Activated CD4-positive, CD25-positive, alpha-beta regulatory T cell treated with anti-CD3 and anti-CD28 coated beads, Interleukin-2, amount 50 U/mL, for 24 hours (primary cell): ENCODE measurements at places on chromosomes 6 and 20.

- no peak for ATAC-seq
Measured at GRCh38 chr6:82775981-82776380, 289.7 kb downstream of the UBE3D start.

DNA sequence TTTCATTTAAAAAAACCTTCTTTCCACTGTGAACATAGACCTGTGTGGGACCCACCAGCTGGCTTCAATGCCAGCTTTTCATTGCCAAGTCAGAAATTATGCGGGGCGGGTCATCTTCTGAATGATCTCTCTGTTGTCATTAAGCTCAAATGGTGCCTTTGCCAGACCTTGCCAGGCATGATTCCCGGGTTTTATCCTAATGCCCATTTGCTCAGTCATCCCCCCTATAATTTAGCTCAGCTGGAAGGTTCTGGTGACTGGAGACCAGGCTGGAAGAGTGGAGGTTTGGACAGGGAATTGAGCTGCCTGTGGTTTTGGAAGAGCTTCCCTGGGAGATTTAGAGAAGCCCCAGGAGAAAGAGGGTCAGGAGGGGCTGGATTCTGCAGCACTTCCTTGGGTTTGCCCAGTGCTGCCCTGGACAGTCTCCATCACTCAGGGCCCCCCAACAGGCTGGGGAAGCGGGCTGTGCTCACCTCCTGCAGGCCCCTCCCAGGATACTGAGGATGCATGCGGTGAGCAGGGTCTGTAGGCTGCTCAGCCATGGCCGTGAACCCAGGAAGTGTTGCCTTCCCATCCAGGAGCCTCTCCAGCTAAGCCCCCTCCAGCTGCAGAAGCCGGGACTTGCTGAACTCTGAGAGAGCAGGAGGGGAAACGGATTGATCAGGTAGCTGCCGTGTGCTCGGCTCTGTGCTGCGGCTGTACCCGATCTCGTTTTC lies 273.0 kb downstream of the CDH4 start:
- no peak for ATAC-seq

- no peak for ATAC-seq
Measured at GRCh38 chr20:63923651-63924050, 28.7 kb downstream of the DNAJC5 start.

DNA sequence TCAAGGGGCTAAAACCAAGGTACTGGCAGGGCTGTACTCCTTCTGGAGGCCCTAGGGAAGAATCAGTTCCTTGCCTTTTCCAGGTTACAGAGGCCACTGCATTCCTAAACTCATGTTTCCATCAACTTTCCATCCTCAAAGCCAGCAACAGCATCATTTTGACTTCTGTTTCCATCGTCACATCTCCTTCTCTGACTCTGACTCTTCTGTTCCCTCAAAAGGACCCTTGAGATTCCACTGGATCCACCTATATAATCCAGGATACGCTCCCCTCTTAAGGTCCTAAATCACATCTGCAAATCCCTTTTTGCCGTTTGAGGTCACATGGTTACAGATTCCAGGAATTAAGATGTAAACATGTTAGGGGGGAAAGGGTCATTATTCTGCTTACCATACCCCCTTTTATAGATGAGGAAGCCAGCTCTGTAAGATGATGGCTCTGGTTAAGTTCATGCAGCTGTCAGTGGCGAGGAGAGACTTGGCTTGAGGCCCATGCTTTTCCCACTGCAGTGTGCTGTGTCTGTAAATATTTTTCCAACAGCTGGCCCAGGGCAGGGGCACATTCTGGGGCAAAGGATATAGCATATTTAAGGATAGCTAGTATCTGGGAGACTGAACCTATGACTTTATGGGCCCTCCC lies 114.6 kb downstream of the TNFRSF21 start:
- ATAC-seq: no peak

DNA sequence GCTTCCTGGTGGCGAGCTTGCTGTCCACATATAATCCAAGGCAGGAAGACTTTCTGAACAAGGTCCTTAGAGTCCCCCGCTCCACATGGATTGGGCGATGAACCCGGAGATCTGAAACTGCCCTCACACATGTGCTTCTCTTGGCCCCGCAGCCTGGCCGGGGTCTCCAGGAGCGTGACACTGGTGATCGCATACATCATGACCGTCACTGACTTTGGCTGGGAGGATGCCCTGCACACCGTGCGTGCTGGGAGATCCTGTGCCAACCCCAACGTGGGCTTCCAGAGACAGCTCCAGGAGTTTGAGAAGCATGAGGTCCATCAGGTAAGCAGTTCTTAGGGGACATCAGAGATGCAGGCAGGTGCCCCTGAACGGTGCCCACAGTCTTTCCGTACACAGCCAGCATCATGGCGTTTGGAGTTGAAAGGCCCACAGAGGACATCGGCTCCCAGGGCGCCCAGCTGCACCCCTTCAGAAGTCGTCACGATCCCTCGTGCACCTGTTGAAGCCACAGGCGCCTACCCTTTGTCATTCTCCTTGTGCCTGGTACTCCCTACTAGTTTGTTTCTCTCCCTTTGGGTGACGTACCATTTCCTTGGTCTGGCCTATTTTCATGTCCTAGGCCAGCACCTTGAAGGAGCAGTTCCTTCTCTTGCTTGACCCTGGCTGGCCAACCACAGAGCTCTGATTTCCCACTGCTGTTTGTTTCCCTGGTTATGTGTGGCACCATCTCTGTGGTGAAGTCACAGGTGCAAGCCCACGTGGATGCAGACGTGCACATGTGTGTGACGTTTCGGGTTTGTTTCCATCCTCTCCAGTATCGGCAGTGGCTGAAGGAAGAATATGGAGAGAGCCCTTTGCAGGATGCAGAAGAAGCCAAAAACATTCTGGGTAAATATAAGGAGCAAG lies 43.3 kb upstream of the IRF4 start:
- ATAC-seq: no peak

DNA sequence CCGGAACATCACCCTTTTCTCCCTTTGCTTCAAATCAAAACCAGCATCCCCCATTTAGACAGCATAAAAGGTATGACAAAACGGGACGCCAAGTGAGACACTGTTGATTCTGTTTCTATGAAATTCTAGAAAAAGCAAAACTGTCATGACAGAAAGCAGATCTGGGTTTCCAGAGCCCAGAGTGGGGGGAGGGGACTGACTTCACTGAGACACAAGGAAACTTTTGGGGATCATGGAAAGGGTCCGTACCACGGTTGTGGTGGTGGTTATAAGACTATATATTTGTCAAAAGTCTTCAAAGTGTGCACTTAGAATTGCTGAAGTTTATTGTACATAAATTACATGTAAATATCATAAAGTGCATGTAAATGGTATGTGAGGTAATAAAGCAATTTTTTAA lies 82.6 kb downstream of the SLC22A3 start:
- no peak for ATAC-seq

DNA sequence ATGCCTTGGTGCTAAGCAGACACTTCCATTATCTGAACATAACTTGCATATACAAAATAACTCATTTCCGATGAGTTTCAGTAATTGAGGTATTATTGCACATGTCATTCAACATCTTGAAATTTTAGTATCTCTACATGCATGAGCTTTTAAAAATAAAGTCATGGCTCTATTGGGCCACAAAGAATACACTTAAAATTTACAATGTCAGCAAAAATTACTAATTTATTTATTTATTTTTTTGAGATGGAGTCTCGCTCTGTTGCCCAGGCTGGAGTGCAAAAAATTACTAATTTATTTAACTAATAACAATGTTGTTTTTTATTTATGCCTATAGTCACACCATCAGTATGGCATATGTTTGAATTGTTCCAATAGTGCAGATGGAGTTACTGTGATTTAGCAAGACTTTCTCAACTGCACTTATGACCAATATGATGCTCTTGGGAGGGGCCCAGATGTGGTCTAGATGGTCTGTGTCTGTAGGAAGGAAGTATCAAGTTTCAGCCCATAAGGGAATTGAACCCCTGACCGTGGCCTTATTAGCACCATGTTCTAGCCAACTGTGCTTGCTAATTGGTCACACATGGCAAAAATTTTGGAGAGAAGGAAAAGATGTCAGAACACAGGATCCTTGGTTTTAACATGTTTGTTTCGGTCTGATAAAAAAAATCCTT lies 370.7 kb upstream of the TSHZ2 start:
- no peak for ATAC-seq

- no peak for ATAC-seq
Measured at GRCh38 chr20:21397341-21398108, at the start of gene NKX2-4. Gene NKX2-4, minus strand, starts transcription at chr20:21397526. Its CDS starts 127 bp downstream, at chr20:21397399.

DNA sequence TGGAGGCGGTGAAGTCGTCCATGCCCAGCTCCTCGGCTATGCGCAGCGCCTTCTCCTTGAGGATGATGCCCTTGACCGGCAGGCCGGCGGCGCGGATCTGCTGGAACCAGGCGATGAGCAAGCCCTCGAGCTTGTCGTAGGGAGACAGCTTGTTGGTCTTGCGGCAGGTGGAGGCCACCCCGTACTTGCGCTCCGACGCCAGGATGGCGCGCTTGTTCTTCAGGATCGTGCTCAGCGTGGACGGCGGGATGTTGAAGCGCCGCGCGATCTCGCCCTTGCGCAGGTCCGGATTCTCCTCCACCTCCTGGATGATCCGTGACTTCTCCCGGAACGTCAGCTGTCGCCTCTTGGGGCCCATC lies 435 bp downstream of the CENPB start:
- peak; percentile 27 for ATAC-seq

DNA sequence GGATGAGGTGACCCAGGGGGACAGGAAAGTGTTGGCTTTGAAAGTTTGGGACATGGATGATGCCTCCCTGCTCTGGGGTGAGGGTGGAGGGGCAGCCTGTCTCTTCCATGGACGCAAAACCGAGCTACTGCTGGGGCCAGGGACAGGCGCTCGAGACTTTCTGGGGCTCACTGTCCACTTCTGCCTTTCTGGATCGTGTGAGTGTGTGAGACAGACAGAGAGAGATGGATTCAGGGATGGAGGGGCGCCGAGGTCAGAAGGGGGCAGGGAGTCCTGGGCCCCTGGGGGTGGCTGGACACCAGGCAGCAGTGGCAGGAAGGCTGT lies 78.0 kb upstream of the GATA5 start:
- ATAC-seq: no peak

DNA sequence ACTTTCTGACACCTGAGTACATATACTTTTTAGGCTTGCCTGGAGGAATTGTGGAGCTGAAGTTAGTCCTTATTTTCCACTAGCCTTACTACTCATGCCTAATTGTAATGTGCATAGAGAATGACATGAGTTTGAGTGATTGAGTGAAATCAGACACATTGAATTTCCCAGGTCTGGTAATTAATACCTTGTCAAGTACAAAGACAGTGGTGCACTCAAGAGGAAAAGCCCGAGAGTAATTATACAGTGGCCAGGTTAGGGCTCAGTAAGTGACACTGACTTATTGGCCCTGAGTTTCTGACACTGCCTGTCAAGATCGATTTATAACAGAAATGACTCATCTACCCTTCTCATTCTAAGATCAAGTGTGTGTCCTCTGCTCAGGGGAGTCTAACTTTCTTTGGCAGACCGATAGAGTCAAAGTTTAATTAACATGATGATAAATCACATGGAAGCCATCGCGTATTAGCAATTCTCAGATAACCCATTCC lies 288.3 kb downstream of the TPBG start:
- no peak for ATAC-seq

DNA sequence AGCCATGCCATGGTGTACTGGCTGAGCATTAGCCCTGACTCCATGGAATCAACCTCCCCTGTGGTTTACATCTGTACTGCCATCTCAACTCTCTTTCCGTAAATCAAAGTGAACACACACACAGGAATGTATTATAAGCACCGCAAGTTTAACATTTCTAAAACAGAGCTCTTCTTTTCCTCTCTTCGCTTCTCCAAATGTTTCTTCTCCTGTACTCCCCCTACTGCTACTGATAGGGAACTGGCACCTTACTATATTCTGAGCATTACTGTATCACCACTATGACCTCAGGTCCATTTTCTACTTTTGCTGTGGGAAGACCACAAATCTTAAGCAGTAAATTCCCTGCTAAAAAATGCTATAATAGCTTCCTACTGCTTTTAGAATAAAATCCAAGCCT lies 101.2 kb downstream of the NUS1 start:
- no peak for ATAC-seq

GRCh38 chr6:1396952-1397868 lies 7.8 kb downstream of the FOXF2 start:
- peak; percentile 71 for ATAC-seq

- ATAC-seq: no peak
Measured at GRCh38 chr6:45922728-45923351, 92.8 kb downstream of the CLIC5 start.

GRCh38 chr20:32681175-32682084 lies 7.7 kb upstream of the C20orf203 start:
- ATAC-seq: no peak

GRCh38 chr6:119096721-119097565 lies 18.5 kb upstream of the FAM184A start:
- ATAC-seq: no peak

DNA sequence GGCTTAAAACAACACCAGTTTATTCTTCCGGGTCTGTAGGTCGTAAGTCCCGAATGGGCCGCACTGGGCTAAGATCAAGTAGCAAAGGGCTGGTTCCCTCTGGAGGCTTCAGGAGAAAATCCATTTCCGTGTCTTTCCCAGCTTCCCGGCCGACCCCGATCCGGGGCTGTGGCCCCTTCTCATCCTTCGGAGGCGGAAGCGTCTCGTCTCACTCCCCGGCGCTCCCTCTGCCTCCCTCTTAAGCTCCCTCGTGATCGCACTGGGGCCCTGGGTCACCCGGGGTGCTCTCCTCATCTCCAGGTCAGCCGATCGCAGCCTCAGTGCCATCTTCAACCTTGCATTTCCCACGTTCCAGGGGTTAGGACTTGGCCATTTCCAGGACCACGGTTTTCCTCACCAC lies 199.4 kb downstream of the WDR27 start:
- ATAC-seq: no peak

DNA sequence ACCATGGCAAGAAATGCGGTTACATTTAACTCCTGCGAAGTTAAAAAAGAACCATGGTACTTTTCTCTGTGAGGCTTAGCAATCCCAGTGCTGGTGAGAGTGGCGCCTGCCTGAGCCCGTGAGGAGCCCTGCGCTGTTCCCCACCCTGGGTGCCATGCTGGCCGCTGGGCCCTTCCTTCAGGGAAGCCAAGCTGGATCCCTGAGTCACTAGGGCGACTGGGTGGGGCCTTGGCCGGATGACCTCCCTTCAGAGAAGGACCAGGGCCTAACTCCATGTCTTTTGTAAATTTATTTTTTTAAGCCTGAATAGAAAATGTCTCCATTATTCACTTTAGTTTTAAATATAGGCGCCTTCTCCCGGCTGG lies 209.1 kb downstream of the ERMARD start:
- ATAC-seq: no peak

GRCh38 chr6:122654012-122654411 lies 43.8 kb downstream of the PKIB start:
- ATAC-seq: no peak

GRCh38 chr20:31662372-31662854 lies 24.7 kb downstream of the COX4I2 start:
- ATAC-seq: no peak

GRCh38 chr20:4089756-4090487 lies 74.6 kb upstream of the RNF24 start:
- ATAC-seq: no peak

- no peak for ATAC-seq
Measured at GRCh38 chr6:30213667-30213956, 406 bp upstream of the TRIM26 start.

- no peak for ATAC-seq
Measured at GRCh38 chr20:13878566-13878965, 93.7 kb downstream of the NDUFAF5 start.

GRCh38 chr6:31142361-31142761 lies 3.5 kb upstream of the PSORS1C2 start:
- no peak for ATAC-seq

- ATAC-seq: no peak
Measured at GRCh38 chr6:24154121-24154520, 28.1 kb downstream of the NRSN1 start.
